Colonic mucosa (tissue), 4 donors: ENCODE measurements at places on chromosomes 3 and 15. TPM values are rescaled to one million over a fixed set of nuclear protein-coding genes. Genes with fewer than 3 reads are reported as not detected.

DNA sequence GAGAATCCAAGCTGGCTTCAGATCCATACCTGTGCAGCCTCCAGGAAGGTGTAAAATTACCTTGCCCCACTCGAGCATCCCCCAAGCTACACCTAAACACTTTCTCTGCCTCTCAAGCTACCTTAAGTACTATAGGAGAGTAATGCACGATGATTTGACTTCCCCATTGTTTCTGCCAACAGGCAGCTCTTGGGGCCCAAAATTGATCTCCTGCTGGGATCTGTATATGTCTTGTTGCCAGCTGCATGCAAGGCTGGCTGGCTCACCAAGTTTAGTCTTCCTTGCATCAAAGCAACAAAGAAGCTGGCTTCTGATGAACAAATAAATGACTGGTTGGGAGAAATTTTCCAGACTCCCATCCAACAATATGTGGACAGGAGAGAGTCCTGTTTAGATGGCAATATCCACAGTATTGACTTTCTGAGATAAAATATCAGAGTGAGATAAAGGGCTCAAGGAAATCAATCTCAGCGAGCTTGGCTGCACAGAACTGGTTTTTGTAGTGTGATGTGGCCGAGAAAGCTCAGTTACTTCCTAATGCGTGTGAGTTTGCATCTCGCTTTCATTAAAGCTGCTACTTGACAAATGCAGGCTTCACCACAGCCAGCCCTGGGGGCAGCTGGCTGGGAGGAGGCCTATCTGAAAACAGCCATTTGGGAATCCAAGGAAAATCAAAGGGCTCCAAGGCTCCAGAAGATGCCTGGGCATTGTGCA lies 140.7 kb downstream of the MINAR1 start:
- H3K4me3 ChIP-seq, result no peak overlapping the region
- no peaks in the 10 kb centered on the region for H3K4me1 ChIP-seq
- H3K27ac ChIP-seq, result no peak overlapping the region
- no peak for DNase-seq
- no peaks in the 10 kb centered on the region for H3K27me3 ChIP-seq

DNA sequence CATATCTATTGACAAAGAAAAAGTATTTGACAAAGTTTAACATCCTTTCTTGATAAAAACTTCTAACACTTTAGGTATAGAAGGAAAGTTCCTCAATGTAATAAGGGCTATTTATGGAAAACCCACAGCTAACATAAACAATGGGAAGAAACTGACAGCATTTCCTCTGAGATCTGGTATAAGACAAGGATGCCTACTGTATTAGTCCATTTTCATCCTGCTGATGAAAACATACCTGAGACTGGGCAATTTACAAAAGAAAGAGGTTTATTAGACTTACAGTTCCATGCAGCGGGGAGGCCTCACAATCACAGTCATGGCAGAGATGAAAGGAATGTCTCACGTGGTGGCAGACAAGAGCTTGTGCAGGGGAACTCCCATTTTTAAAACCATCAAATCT lies 17.8 kb upstream of the CLDN1 start:
- H3K36me3 ChIP-seq, result no peaks in the 10 kb centered on the region
- H3K27ac ChIP-seq, result no peak overlapping the region
- no peak overlapping the region for H3K4me3 ChIP-seq
- no peak for DNase-seq
- H3K4me1 ChIP-seq, result no peaks in the 10 kb centered on the region
- H3K27me3 ChIP-seq, result no peaks in the 10 kb centered on the region

SUCNR1 gene
- total RNA-seq, result 0.05 TPM

EPB42 gene
- total RNA-seq, result not detected

GOLGA6L4 gene
- total RNA-seq, result 1.3 TPM

GRCh38 chr15:49372366-49372765 lies 50.7 kb upstream of the FGF7 start:
- no peaks in the 10 kb centered on the region for H3K27me3 ChIP-seq
- H3K36me3 ChIP-seq, result no peaks in the 10 kb centered on the region
- no peak overlapping the region for H3K4me3 ChIP-seq
- H3K27ac ChIP-seq, result no peak overlapping the region
- no peaks in the 10 kb centered on the region for H3K4me1 ChIP-seq
- DNase-seq, result no peak

DNA sequence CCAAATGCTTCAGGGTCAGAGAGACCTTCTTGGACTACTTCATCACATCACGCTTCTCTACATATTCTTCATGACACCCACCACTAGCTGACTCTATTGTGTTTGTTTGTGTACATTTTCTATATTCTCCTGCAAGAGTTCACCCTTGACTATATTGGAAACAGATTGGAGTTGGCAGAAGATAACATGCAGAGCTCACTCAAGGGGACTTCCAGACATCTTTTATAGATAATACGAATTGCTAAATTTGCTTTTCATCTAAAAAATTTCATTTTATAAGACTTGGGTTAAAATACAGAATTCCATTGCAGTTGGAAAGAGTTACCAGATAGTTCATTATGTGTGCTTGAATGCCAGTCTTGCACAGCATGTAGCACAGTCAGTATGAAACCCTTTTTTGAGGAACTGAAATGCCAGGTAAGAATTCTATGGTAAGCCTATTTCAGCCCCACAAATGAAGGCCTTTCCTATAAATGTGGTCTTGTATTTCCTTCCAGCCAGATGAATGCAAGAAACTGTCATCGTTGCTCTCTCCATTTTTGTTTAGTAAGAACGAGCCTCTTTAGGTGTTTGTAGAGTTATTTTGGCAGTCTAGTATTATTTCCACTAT lies 177.6 kb downstream of the GHSR start:
- peaks cover 12% of the 10 kb centered on the region for H3K36me3 ChIP-seq
- H3K4me3 ChIP-seq, result no peak overlapping the region
- no peak for DNase-seq
- no peaks in the 10 kb centered on the region for H3K27me3 ChIP-seq
